ENCODE measurements at places on chromosomes 2 and 18.
A peak's percentile ranks its signal among the peaks of the same experiment; 100 is the strongest.

- DNase-seq = no peak
Measured at GRCh38 chr2:162524849-162525248, 180.9 kb downstream of the GCA start.

DNA sequence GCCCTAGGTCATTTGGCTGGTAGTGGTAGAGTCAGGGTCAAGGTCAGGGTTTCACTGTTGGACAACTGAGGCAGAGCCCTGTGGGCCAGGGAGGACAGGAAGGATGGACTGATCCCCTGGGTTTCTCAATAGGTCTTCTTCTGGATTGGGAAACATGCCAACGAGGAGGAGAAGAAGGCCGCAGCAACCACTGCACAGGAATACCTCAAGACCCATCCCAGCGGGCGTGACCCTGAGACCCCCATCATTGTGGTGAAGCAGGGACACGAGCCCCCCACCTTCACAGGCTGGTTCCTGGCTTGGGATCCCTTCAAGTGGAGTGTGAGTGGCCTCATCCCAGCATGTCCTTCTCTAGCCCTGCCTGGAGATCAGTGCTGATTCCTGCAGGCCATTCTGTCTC is 18.1 kb downstream of the VIL1 start:
- no peak for DNase-seq

- DNase-seq = no peak
Measured at GRCh38 chr2:14256890-14257289, 375.6 kb upstream of the LRATD1 start.

DNA sequence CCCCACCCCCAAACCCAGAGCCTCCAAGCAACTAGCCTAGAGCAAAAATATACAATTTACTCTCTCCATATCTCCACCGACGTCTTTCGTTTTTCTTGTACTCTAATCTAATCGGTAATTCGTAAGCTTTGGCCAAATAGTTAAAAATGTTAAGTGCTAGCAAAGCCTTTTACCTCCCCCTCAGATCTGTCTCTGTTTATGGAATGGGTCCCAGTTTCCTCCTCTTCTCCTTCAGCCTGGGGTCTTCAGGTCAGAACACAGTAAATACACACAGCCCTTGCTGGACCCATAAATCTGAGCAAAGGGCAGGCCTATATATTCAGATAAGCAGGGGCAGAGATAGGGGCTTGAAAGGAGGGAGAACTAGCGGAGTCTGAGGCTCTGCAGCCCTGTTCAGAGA is 267.4 kb downstream of the MEIS1 start:
- DNase-seq = no peak

- no peak for DNase-seq
Measured at GRCh38 chr2:149483004-149483605, 104.5 kb downstream of the MMADHC start.

DNA sequence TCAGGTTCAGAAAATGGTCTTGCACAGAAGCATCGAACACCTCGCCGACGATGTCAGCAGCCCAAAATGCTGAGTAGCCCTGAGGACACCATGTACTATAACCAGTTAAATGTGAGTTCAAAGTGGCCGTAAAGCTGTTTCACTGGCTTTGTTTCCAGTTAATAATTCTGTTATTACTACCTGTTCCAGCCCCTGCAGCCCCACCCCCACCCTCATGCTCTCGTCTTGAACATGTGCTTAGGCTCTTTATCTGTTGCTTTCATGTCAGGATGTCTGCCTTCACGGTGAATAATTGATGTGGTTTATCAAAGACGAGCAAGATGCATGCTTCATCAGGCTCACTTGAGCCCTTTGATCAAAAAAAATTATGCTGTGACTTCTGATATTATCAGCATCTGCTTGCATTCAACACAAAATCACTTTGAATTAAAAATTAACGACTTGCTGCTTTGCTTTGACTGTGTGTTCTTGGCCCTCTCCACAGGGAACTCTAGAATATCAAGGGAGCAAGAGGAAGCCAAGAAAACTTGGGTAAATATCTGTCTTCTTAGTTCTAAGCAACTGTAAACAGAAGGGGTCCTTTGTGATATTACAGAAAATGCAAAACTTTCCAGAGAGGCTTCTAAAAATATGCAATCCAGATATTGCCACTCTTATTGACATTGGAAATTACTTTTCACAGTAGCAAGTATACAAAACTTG is 63.4 kb upstream of the SP5 start:
- no peak for DNase-seq

DNA sequence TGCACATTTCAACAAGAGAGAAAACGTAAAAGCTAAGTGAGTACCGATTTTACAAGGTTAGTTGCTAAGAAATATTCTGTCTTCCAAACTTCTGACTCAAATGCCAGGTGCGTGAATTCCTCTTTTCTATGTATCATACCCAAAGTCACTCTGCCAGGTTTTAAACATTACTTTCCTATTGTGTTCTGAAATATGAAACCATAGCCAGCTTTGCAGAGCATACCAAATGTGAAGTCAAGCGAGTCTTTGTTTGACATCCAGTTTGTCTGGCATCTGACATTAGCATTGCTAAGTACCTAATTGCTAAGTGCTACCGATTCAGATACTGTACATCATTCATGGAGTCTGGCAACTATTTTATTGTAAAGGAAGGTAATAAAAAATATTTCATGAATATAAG is 321.9 kb upstream of the GALNT5 start:
- DNase-seq = no peak

- DNase-seq = no peak
Measured at GRCh38 chr18:76896677-76897076, 74.3 kb downstream of the ZNF236 start.

DNA sequence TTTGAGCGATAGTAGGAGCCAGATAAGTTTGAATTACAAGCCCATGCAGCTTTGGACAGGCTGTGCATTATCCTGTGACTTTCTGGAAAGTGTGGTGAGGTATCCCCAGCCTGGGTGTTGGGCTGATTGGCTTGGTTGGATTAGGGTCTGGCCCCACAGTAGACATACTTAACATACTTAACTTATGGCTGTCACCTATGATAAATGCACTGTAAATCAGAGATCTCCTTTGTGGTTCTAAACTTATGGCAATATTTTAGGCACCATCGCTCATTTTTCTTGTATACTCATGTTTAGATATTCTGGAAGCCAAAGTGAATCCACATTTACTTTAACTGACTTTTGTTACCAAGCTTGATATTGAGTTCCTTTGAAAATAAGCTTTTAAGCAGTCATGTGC is 54.8 kb downstream of the SPTBN1 start:
- DNase-seq = no peak

GRCh38 chr2:46446871-46447568 is 32.3 kb upstream of the TMEM247 start:
- DNase-seq = no peak

- peak; percentile 15 for DNase-seq
Measured at GRCh38 chr18:50902797-50903196, 23.9 kb downstream of the ME2 start.

DNA sequence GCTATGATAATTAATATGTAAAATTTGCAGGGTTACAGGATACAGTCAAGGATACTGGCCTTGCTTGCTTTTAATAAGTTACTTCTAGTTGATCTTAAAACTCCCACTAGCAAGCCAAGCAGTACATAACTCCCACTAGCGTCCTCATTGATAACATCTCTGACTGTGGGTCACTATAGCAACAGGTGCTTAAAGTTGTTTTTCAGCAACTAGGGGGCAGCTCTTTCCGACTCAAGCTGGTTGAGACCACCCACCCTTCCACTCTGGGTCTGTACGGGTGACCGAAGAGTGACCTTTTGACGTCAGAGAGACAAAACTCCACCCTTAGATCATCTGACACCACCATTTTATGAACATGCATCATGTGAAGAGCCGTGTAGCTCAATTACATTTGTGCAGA is 208.6 kb downstream of the MYO1B start:
- DNase-seq = no peak

GRCh38 chr2:189024901-189025618 is 50.9 kb downstream of the COL3A1 start:
- peak; percentile 7 for DNase-seq

- DNase-seq = no peak
Measured at GRCh38 chr2:237530472-237531433, 35.6 kb upstream of the PRLH start.

- DNase-seq = no peak
Measured at GRCh38 chr2:199458806-199459285, 1.1 kb upstream of the SATB2 start.

- no peak for DNase-seq
Measured at GRCh38 chr18:26487437-26487836, 60.9 kb downstream of the KCTD1 start.

DNA sequence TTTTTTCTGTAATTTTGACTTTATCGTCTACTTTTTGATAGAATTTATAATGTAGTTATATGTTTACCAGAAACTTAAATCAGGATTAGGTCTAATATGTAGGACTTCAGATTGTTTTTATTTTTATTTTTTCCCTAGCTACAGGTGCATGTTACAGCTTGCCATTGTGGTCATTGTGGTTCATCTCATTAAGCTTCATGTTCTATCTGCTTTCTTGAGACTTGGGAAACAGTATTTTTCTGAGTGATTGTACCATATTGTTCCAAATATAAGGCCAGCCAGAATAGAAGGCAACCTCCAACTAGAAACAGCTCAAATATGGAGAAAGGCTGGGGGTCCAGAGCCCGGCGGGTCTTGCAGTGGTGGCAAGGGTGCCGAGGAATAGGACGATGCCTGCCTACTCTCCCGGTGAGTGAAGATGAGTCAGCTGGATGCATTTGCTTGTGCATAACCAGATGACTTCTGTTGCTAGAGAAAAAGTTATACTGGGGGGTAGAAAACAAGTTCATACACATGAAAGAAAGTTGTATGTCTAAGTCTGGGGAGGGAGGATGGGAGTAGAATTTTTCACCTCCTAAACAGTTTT is 188.4 kb downstream of the CCDC85A start:
- DNase-seq = no peak

DNA sequence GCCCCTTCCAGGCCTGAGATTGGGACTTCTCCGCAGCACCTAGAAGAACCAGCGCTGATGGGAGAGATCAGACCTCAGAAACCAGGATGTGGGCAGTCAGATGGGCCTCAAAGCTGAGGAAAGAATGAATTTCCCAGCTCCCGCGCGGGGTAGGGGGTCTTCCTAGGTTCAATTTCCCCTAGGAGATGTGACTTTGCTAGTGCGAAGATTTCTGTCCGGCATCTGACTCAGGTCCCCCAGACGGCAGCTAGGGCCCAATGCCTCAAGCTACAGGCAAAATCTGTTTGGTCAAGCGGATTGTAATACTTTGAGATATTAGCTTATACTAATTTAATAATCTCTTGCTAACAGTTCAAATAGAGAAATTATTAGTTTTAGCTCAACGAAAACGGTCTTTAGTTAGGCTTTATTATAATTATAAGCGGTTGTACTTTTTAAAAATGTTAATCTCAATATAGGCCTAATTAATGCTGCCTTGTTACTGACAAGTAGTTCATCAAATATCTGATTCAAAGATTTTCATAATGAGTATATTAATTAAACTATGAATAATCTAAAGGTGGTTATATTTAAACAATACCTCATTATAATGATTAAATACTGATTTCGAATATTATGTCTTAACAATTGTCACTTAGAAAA is 5.8 kb downstream of the DLX1 start:
- no peak for DNase-seq

- no peak for DNase-seq
Measured at GRCh38 chr2:33241581-33241980, 234.9 kb upstream of the RASGRP3 start.

DNA sequence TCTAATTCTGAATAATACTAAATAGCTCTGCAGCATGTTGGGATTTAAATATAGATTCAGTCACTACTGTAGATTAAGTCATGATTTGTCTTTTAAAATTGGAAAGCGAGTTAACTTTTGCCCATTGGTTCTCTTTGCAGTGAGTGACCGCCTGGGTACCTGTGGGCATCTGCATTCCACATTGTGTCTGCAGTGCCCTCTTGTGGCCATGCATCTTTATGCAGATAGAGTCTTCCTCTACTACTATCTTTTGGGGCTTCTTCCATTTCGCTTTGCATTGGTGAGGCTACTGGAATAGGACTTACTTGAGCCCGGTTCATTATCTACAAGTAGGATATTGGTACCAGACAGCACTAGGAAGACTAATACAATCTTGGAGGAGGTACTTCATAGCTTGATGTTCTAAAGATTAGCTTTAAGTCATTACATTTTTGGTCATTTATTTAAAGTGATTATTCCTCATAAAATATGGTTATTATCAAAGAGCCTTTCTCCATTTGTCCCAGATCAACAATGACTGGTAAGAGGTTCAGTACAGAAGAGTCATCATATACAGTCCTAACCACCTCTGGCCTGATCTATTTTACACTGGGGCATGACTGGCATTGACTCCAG is 203.0 kb downstream of the SOCS6 start:
- peak; percentile 10 for DNase-seq

DNA sequence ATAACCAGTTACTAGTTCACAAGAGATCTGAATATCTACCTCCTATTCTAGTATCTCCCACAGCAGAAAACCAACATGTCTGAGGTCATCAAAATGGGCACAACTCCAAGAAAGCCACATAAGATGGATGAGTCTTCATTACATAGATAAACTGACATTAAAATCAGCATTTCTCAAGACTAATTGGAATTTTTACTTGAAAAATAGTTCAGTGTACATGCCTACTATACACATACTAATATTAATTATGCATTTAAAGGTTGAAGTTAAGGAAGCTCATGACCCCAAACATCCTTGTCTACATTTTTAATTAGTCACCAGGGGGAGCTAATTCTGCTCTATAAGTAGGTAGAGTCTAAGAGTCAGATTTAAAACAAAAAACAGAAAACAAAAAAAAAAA is 41.9 kb downstream of the ZNF521 start:
- DNase-seq = no peak

DNA sequence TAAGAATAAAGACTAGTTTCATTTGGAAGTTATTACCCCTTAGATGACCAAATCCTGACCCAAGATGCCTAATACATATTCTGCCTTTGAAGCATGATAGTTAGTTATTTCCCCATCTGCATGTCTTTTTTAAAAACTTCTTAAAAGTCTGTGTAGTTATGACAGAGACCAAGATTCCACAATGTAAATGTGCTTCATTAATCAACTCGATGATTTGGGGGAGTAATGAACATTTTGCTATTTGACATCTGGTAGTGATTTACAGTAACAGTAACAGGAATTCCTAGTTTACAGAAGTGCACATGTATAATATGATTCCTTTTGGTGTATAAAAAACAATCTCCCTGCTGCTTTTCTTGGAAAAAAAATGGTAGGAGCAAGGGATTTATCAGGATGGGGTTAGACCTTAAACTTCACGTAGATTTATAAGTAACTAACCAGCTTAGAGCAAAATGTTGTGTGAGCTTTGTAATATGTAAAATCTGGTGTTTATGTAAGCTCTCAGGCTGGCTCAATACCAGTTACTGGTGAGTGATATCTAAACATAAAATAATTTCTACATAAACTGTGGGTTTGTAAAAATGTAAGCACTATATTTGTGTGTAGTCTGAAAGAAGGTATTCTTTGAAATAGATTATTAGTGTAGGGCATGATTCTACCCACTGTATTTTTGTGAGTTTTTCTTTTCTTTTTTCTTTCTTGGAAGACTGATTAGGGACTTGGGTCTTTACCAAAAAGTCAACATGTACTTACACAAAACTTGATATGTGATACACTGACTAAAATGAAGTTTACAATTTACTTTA is 641.6 kb downstream of the EPHA4 start:
- no peak for DNase-seq
